Stimulated activated CD8-positive, alpha-beta memory T cell treated with anti-CD3 and anti-CD28 coated beads, Interleukin-12 subunit alpha, Interleukin-12 subunit beta, amount 100 ng/mL, for 1 hour (primary cell): ENCODE measurements at places on chromosomes 16 and 17.

DNA sequence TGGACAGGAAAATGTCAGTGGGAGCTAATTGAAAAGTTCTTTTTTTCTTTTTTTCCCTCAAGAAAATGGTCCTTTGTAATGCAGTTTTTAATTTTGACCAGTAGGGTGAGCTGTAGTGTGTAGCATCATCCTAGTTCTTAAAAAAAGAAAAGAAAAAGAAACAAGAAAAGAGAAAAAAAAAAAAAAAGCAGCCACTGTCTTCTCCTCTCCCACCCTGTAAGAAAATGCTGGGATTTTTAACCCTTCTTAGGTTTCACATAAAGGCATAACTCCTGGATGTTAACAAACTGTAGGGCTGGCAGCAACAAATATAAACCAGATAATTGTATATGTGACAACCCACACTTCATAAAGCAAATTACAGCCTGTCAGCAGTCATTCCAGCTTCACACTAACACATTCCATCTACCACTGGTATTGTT is 78.1 kb downstream of the SKAP1 start:
- DNase-seq = no peak

DNA sequence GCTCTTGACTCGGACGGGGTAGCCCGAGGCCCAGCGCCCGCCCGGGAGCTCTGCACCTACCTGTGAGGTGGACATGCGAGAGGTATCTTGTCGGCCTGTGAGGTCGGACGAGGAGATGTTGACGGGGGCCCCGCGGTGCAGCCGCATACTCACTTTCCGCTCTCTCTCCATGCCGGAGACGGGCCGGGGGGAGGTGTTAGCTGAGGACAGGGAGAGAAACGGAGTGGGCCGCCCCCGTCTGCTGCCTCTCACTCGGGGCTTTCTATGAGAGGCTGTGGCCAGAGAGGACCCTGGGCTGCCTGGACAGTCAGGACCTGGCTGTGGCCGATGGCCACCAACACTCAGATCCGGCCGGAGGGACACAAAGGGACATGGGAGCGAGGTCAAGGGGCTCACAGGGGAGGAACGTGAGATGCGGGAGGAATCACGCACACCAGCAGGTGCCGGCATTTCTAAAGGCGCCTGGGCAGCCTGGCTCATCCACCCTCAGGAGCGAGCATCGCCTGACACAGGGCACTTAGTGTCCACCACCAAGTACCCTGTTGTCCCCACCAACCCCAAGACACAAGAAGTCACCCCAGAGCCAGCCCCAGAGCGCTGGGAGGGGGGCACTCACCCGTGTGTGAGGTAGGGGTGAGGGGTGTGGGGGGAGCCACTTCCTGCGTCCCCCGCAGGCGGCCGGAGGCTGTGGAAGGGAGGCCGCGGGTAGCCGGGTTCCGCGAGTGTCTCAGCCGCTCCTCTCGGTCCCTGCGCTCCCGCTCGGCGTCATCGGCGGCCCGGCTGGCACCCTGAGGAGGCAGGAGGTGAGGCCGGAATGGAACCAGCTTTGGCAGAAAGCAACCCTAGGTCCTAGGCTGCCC is 20.2 kb downstream of the SLC16A3 start:
- DNase-seq = no peak

GRCh38 chr17:31608659-31609254 is 217.3 kb downstream of the RAB11FIP4 start:
- no peak for DNase-seq

DNA sequence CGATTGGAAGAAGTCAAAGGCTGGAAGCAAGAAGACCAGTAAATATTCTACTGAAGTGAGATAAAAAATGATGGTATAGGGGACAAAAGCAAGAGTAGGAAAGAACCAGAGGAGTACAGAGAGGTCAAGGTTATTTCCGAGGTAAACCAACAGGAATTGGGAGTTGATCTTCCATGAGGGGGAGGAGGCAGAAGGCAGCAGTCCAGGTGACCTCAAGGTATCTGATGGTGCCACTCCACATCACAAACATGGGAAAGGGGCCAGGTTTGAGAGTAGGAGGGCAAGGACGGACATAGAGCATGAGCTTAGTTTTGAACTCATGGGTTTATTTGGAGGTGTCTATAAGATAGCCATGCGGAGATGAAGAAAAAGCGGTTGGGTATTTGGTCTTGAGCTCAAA is 79.4 kb upstream of the CDYL2 start:
- no peak for DNase-seq

- DNase-seq = no peak
Measured at GRCh38 chr16:81629034-81629802, 149.9 kb upstream of the PLCG2 start.

GRCh38 chr16:55526441-55526840 is 17.6 kb downstream of the LPCAT2 start:
- DNase-seq = no peak

GRCh38 chr17:43935926-43936261 is 6.4 kb downstream of the PPY start:
- no peak for DNase-seq

DNA sequence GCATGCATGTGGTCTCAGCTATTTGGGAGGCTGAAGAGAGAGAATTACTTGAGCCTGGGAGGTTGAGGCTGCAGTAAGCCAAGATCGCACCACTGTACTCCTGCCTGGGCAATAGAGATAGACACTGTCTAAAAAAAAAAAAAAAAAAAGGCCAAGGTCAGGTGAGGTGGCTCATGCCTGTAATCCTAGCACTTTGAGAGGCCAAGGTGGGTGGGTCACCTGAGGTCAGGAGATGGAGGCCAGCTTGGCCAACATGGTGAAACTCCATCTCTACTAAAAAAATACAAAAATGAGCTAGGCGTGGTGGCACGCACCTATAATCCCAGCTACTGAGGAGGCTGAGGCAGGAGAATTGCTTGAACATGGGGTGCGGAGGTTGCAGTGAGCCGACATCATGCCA is 28.2 kb upstream of the CORO1A start:
- no peak for DNase-seq

- no peak for DNase-seq
Measured at GRCh38 chr16:787978-788398, at the start of gene RPUSD1. Gene RPUSD1, minus strand, starts transcription at chr16:788381. Its CDS starts 644 bp downstream, at chr16:787737.

- DNase-seq = no peak
Measured at GRCh38 chr16:53773150-53773846, 69.3 kb downstream of the FTO start.
